ENCODE measurements at places on chromosomes 2 and 18.

- no peak for DNase-seq
Observed at GRCh38 chr2:101030866-101031554, 28.9 kb downstream of the RPL31 start.

DNA sequence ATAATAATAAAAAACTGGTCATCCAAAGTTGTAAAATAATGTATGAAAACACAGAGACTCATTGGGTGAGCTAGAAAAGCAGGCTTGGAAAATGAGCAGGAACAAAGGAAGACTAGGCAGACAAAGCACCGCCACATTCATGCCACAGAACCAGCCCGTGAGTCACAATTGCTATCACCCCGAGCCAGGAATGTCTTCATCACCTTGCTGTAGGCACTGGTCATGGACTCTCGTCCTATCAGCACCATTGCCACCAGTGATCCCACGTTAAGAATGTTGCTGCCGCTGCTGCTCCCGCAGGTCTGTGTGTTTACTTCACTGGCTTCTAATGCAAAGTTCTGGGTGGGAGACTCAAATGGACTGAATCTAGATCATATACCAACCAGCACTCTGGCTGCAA is 417.9 kb downstream of the PID1 start:
- no peak for DNase-seq

DNA sequence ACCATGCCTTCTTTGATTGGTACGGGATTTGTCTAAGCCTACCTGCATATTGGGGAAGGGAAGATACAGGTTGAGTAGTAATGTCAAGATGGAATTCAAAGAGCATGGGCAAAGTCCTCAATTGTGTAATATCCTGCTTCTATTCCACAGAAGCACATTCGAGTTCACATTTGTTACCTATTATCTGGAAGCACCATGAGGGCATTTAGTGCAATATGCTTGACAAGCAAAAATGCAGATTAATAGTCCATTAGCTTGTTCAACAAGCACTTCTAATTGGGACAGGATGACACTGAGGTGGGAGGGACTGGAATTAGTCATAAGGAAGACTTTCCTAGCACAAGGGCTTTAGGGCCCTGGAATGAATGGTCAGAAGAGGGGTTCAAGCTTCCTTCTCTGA is 40.5 kb downstream of the MYO5B start:
- no peak for DNase-seq

- DNase-seq: no peak
Observed at GRCh38 chr2:112876257-112876970, 34.6 kb upstream of the IL37 start.

GRCh38 chr2:44928483-44929158 is 12.9 kb upstream of the SIX3 start:
- DNase-seq: no peak

- no peak for DNase-seq
Observed at GRCh38 chr2:201915446-201915845, 109.1 kb downstream of the CDK15 start.

DNA sequence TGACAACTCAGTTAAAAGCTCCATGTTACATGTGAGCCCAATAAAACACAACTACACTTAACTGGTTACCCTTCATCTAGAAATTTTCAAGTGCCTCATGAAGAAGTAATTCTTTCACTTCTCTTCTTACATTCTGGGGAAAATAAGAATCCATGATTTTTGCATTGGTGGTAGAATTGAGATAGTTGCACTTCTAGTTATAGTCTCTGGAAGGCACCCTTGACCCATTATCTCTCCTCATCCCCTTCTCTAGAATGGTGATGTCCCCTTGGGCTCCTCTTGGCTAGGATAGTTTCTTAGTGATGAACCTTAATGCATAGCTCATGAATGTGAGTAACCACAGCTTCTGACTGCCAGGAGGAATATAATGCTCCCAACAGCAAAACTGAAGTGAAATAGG is 3.6 kb downstream of the LGALSL start:
- DNase-seq: no peak

DNA sequence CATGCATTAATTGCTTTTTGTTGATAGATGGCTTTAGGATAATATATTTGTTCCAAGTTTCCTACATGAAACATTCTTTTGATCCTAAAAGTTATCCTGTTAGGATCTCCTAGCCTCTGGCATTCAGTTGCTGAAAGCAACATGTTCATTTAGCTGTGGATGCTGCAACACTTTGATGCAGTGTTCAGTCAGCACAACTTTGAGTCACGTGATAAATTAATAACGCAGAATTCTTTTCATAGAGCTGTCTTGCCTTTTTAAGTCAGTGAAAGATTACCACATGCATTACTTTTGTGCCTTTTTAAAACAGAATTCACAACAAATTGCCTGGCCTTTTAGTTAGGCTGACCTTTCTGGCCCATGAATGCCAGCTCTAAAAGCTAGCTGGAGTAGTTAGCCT is 1467.9 kb upstream of the ZEB2 start:
- no peak for DNase-seq

GRCh38 chr2:47065771-47066380 is 89.2 kb downstream of the STPG4 start:
- peak; percentile 83 for DNase-seq

DNA sequence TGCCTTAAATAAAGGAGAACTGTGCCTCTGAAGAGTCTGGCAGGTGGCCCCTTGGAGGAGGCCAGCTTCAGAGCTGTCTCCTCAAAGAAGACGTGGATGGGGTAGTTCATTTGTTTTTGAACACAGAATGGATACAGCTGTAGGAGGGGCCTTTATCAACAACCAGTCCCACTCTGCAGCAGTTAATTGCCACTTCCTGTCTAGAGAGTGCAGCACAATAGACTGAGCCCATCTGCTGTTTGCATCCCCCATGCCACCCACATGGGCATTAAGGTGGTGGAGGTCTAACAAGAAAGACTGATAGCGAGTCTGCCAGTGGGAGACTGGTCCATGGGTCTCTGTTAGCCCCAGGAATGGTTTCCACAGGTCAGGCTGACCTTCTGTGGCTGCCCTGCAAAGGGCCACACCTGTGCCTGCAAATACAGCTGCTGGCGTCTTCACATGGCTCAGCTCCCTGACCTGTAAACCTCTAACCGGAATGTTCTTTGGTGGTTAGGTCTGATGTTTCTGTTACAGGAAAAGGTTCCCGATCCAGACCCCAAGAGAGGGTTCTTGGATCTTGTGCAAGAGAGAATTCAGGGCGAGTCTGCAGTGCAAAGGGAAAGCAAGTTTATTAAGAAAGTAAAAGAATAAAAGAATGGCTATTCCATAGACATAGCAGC is 153.3 kb upstream of the ITGA6 start:
- DNase-seq: no peak

DNA sequence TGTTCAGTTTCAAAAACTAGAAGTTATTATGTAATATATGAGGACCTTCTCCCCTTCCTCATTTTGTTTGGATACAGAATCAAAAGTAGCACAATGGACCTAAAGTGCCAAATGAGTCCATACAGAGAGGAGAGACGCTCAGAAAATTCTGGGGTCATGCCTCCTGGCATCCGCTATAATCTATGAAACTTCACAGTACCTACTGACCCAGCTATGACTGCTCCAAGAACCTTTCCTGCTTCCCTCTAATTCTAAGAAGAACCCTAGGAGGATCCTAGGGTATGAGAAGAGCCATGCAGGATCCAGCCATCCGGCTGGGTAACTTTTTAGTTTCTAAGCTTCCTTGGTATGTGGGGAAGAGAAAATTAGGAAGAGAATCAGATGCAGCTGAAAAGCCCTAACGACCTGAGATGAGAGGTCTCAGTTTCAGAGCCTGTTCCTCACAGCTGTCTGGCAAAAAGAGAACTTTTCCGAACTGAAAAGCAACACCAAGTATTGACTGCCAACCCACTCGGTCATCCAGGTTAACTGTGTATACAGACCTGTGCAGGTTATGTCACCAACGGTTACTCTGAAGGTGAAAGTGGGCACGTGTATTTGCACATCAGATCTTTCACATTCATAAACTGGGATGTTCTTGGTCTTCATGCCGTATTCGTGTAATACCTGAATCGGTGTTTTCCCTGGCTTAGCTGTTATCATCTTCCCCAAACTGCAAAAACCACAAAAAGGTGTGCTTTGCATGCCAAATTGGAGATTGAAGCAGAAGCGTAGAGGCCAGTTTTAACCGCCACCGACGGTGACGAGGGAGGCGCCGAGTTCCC is 1.1 kb downstream of the PRKRA start:
- peak; percentile 10 for DNase-seq

GRCh38 chr2:16604236-16604635 is 61.4 kb downstream of the CYRIA start:
- DNase-seq: no peak

DNA sequence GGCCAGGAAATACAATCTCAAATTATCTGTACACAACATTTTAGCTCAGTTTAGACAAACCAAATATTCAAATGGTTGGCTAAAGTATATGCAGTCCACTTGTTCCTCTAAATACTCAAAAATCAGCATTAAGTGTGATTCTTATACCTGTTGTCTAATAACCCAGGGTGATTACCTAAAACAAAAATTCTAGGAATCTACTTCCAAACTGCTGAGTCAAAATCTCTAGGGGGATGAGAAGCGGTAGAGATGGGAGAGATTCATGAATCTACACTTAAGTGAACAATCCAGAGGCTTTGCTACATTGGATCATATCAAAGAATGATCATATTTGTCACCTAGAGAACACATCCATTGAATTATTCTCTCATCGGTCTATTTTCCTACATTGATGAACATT is 420.9 kb upstream of the PKDCC start:
- no peak for DNase-seq

DNA sequence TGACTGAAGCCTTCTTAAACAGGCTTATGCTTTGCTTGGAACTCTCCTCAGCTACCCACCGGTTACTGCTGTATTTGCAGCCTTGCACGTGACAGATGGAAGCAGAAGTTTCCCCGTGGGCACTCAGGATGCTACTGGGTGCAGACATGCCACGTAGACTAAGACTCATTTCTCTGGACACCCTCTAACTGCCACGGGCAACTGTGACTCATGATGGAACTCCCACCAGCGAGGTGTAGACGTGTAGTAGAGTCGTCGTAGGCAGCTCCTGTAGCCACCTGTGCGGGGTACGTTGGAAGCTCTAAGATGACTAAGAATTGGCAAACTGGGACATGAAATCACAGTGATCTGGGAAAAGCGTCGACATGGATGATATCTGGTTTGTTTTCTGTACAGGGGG is 27.5 kb downstream of the TSHZ1 start:
- no peak for DNase-seq

DNA sequence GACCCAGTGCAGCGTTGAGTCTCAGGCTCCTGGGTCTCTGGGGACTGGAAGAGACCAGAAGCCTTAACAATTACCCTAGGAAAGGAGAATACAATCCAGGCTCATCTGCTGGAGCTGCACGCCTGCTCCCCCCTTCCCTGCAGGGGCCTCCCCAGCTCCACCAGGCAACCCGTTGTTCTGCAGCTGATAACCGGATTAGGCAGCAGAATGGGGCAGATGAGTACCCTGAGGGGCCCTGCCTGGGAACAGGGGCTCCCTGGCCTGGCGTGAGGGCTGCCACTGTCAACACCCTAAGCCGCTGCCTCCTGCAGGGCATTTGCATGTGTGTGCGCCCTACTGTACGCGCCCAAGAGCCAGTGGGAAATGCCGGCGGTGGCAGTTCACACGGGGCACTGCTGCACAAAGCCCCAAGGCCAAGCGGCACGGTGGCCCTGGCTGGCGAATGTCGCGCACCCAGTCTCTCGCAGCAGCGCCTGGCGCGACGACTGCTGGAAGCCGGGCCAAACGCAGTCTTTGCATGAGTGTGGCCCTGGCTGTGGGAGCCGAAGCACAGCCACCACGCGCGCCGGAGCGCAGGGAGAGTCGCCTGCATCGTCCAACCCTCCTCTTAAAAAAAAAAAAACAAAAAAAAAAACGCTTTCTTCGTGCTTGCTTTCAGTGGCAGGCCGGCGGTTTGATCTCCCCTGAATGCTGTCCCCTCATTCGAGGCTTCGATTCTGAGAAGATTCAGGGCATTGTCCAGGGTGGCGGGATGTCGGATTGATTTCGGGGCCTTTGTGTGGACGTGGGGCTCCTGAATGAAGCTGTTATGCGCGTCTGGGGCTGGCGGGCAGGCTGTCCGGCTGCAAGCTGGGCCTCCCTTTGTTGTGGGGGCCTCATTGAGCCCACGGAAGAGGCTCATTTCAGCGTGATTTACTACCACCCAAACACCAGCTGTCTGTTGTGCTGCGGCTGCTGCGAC is 63.8 kb downstream of the SETBP1 start:
- DNase-seq: no peak

DNA sequence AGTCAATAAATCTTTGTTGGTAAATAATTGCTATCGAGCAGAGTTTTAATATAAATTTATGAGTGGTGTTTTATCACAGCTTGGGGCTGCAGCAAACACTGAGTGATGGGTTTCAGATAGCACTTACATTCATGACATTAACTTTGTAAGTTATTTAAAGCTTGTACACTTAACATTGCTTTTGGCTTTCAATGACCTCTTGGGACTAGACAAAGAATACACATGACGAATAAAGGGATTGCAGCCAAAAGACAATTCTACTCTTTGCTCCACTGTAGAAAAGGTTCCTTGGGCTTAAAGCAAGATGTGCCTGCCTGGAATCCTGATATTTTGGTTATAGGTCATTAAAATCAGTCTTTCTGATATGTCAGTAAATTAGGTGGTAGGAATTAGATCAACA is 299.5 kb downstream of the GBX2 start:
- DNase-seq: no peak

GRCh38 chr2:61288070-61288841 is 126.3 kb downstream of the C2orf74 start:
- no peak for DNase-seq

DNA sequence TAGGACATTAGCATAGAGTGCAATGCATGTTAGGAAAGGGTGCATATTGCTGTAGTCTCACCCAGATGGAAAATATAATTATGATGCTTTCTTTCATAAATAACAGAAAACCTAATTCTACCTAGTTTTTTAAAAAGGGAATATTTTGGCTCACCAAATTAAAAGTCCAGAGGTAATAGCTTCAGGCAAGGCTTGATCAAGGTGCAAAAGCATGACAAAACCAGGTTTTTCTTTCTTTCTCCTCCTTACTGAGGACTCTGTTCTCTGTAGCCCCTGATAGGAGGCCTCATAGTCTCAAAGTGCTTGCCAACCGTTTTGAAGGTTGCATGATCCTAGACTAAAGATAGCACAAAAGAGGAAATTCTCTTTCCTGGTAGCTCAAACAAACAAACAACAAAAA is 349.9 kb downstream of the CTNNA2 start:
- no peak for DNase-seq

DNA sequence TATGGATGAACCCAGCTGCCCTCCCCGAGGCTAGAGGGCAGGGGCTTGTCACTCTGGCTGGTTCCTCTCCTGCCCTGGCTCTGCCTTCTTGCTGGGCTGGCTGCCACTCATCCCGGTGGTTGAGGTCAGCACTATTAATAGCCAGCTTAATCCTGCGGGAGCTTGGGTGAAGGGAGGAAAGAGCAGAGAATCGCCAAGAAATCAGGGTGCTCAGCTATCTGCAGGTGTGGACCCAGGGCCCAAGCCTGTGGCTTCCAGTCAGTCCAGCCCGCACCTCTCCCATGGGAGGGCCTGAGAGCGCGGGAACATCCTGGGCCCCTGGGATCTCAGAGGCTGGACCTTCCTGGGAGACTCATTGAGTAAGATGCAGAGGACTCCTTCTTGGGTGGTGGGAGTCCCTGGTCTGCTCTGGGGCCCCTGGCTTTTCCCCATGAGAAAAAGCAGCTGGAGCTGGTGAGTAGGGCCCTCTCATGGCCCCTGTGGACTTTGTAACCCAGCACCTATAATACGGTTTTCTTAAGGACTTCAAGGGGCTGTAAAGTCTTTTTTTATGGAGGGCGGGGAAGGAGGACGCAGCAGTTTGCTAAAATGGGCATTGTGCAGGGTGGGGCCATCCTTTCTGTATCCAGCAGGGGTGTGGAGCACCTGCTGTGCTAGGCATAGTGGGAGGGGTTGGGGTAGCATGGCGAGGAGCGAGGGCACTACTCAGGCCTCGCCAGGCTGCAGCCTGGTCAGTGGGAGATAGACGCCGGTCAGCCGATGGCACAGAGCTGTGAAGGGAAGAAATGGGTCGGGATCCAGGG is 27.4 kb upstream of the CNNM3 start:
- no peak for DNase-seq

Data from kidney capillary endothelial cell (primary cell).